ENCODE measurements at places on chromosomes 7 and 10. TPM values are rescaled to one million over a fixed set of nuclear protein-coding genes. Genes with fewer than 3 reads are reported as not detected.

The TMEM140 gene
- 9.8 TPM for total RNA-seq

The GFRA1 gene
- total RNA-seq, result 29.9 TPM

The VENTX gene
- total RNA-seq, result 2.0 TPM

The SPDYE1 gene
- total RNA-seq, result not detected

The ERCC6 gene
- 38.2 TPM for total RNA-seq

The ATP6V0A4 gene
- total RNA-seq, result 0.27 TPM

The DMTF1 gene
- total RNA-seq, result 133 TPM

The VPS37D gene
- 7.8 TPM for total RNA-seq

The PAX2 gene
- total RNA-seq, result not detected

The HOXA5 gene
- not detected for total RNA-seq

The LIPK gene
- not detected for total RNA-seq

The CYP3A4 gene
- total RNA-seq, result not detected

The HSPA12A gene
- total RNA-seq, result 172 TPM

The OPALIN gene
- 38.1 TPM for total RNA-seq

The RPEL1 gene
- not detected for total RNA-seq

The SLC39A12 gene
- 23.4 TPM for total RNA-seq

The TDRD1 gene
- 0.67 TPM for total RNA-seq

The TAS2R41 gene
- total RNA-seq, result not detected

The SLC26A3 gene
- not detected for total RNA-seq

The GIMAP1 gene
- 4.0 TPM for total RNA-seq

The TRIL gene
- 30.6 TPM for total RNA-seq

The AKR1D1 gene
- not detected for total RNA-seq

The PRSS37 gene
- total RNA-seq, result not detected

The FGFR2 gene
- 179 TPM for total RNA-seq

The LGI1 gene
- total RNA-seq, result 107 TPM

The GNG11 gene
- total RNA-seq, result 6.2 TPM

The SPOCK2 gene
- total RNA-seq, result 279 TPM

The LRRN3 gene
- 37.1 TPM for total RNA-seq

The SDK1 gene
- 10.6 TPM for total RNA-seq

The ALKBH4 gene
- 19.5 TPM for total RNA-seq

The CNNM1 gene
- total RNA-seq, result 43.5 TPM

The CALHM2 gene
- 13.1 TPM for total RNA-seq

The TAS2R3 gene
- 15.1 TPM for total RNA-seq

The PDE6C gene
- not detected for total RNA-seq

The AZGP1 gene
- total RNA-seq, result 22.3 TPM

The SHTN1 gene
- 238 TPM for total RNA-seq

The NOS3 gene
- 7.8 TPM for total RNA-seq

The SLIT1 gene
- total RNA-seq, result 67.9 TPM

The GPC2 gene
- total RNA-seq, result 1.6 TPM

The PAXIP1 gene
- 9.6 TPM for total RNA-seq

The SPDYE5 gene
- 0.56 TPM for total RNA-seq

The CDH23 gene
- 11.3 TPM for total RNA-seq

The FKBP6 gene
- total RNA-seq, result not detected

The CYP26C1 gene
- 0.95 TPM for total RNA-seq

The PON1 gene
- total RNA-seq, result 0.68 TPM

The CAV1 gene
- total RNA-seq, result 15.5 TPM

The PRPS1L1 gene
- total RNA-seq, result not detected

The SEMA3D gene
- 9.3 TPM for total RNA-seq

The LRRD1 gene
- total RNA-seq, result 0.79 TPM

The TSPAN13 gene
- total RNA-seq, result 85.2 TPM

The HERC4 gene
- 70.9 TPM for total RNA-seq

Data from dorsolateral prefrontal cortex (tissue), 122 donors.